ENCODE measurements at places on chromosomes 5 and 9. TPM values are rescaled to one million over a fixed set of nuclear protein-coding genes. Genes with fewer than 3 reads are reported as not detected.

DNA sequence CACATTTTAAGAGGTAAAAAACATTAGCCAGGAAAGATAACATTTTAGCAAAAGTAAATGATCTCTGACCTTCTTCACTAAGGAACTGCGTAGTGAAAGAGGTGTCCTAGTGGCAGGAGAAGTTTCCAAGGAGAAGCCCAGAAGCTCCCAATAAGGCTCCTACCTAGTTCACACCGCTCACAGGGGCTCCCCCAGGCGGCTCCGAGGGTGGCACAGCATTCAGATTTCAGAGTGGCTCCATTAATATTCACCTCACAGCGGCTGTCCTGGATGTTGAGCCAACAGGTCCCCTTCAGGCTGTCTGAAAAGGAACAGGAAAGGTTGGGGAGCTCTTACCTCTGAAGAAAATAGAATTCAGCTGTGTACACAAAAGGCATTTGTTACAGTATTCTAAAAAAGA, 187.3 kb downstream of the FBN2 start:
- no peak overlapping the region for H3K27ac ChIP-seq
- no peaks in the 10 kb centered on the region for H3K27me3 ChIP-seq
- H3K4me1 ChIP-seq: no peaks in the 10 kb centered on the region
- H3K4me3 ChIP-seq: no peak overlapping the region
- DNase-seq: no peak
- no peaks in the 10 kb centered on the region for H3K36me3 ChIP-seq

FGFR4 gene
- 0.64 TPM for total RNA-seq

IFNB1 gene
- not detected for total RNA-seq

DNA sequence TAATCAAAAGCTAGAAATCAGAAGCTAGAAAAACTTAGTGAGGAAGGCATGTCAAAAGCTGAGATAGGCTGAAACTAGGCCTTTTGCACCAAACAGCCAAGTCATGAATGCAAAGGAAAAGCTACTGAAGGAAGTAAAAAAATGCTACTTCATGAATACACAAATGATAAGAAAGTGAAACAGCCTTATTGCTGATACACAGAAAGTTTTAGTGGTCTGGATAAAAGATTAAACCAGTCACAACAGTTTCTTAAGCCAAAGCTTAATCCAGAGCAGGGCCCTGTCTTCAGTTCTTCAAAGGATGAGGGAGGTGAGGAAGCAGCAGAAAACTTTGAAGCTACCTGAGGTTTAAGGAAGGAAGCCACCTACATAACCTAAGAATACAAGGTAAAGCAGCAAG, 102.5 kb upstream of the SH3GL2 start:
- no peaks in the 10 kb centered on the region for H3K27me3 ChIP-seq
- H3K27ac ChIP-seq: no peak overlapping the region
- no peaks in the 10 kb centered on the region for H3K4me1 ChIP-seq

CAPSL gene
- total RNA-seq: not detected

- H3K4me3 ChIP-seq: no peak overlapping the region
- no peak for DNase-seq
- no peaks in the 10 kb centered on the region for H3K36me3 ChIP-seq
- H3K4me1 ChIP-seq: peaks cover 30% of the 10 kb centered on the region
- H3K27ac ChIP-seq: no peak overlapping the region
Observed at GRCh38 chr5:60826653-60827052, 17.4 kb downstream of the ELOVL7 start.

DNA sequence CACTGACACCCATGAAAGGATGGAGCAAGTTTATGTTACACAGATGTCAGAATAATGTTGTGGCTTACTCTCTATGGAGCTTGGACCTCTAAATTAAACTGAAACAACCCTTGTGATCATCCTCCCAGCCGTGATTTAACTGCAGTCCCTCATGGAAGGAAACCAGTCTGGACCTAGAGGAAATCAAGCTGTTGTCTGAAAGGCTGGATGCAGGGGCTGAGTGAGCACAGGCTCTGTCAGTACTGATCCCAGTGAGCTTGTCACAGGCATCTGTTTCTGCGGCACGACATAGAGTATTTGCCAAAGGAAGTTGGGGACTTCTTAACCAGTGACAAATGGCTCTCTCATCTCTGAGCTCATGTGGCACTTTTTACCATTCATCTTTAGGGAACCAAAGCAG, 282.9 kb upstream of the MAP3K1 start:
- no peak overlapping the region for H3K27ac ChIP-seq
- no peak overlapping the region for H3K4me3 ChIP-seq
- DNase-seq: no peak
- H3K36me3 ChIP-seq: peaks cover 8% of the 10 kb centered on the region

TPD52L3 gene
- not detected for total RNA-seq

DNA sequence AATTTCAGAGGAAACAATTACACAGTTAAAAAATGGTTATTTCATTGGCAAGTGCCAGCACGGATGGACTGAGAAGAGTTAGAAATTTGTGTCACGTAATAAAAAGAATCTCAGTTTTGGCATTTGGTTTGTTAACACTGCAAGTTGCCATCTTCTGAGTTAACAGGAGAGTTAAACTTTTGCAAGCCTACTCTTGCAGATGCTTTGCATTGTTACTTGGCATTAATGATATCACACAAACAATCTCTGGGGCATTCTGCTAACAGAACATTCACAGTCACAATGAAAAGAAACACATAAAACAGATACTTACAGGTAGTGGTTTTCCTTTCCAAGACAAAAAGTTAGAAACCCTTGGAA, 647 bp downstream of the FREM1 start:
- no peaks in the 10 kb centered on the region for H3K36me3 ChIP-seq
- H3K27me3 ChIP-seq: no peaks in the 10 kb centered on the region
- no peak overlapping the region for H3K4me3 ChIP-seq
- H3K27ac ChIP-seq: no peak overlapping the region
- DNase-seq: no peak

CNTNAP3 gene
- total RNA-seq: not detected

- H3K27me3 ChIP-seq: peaks cover 14% of the 10 kb centered on the region
- H3K4me3 ChIP-seq: no peak overlapping the region
- peaks cover 14% of the 10 kb centered on the region for H3K4me1 ChIP-seq
- no peak for DNase-seq
- no peak overlapping the region for H3K27ac ChIP-seq
- H3K36me3 ChIP-seq: no peaks in the 10 kb centered on the region
Observed at GRCh38 chr5:170633235-170634081, 129.6 kb downstream of the KCNIP1 start.

HK3 gene
- 0.22 TPM for total RNA-seq

ACTBL2 gene
- not detected for total RNA-seq

GRCh38 chr5:57586649-57587048, 104.0 kb upstream of the ACTBL2 start:
- no peaks in the 10 kb centered on the region for H3K36me3 ChIP-seq
- H3K27me3 ChIP-seq: no peaks in the 10 kb centered on the region
- no peak for DNase-seq

DNA sequence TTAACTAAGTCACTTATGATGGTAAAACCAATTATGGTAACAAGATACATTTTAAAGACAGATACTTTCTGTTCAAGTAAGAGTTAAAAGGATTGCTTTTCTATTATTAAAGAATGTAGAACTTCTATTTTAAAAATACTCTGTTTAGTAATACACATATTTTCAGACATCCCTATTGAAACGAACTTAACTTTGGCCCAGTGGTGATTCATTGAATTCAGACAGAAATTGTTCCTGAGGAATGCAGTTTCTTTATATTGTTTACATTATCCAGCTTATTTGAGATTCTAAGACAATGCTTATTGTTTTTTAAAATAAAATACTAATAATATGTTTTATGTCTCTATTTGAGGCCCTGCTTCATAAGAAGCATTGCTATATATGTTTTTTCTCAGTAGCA, 816.4 kb downstream of the SEMA5A start:
- H3K4me1 ChIP-seq: no peaks in the 10 kb centered on the region
- H3K4me3 ChIP-seq: no peak overlapping the region
- DNase-seq: no peak
- H3K27me3 ChIP-seq: no peaks in the 10 kb centered on the region
- H3K36me3 ChIP-seq: no peaks in the 10 kb centered on the region

GRCh38 chr9:81237565-81238231, 451.6 kb downstream of the TLE1 start:
- DNase-seq: no peak
- no peaks in the 10 kb centered on the region for H3K27me3 ChIP-seq
- H3K4me1 ChIP-seq: no peaks in the 10 kb centered on the region

NIPSNAP3A gene
- total RNA-seq: 20.8 TPM

GRCh38 chr9:76395381-76395780, 1.2 kb upstream of the RFK start:
- H3K27ac ChIP-seq: peak overlapping the region; percentile 78
- peaks cover 39% of the 10 kb centered on the region for H3K4me1 ChIP-seq
- no peaks in the 10 kb centered on the region for H3K27me3 ChIP-seq
- peaks cover 22% of the 10 kb centered on the region for H3K36me3 ChIP-seq
- no peak for DNase-seq

- peaks cover 4% of the 10 kb centered on the region for H3K27me3 ChIP-seq
- no peak for DNase-seq
- H3K4me1 ChIP-seq: peaks cover 74% of the 10 kb centered on the region
- peak overlapping the region; percentile 98 for H3K27ac ChIP-seq
- H3K36me3 ChIP-seq: peaks cover 45% of the 10 kb centered on the region
Observed at GRCh38 chr5:140344683-140345423, 1.6 kb downstream of the HBEGF start.

TXNDC8 gene
- total RNA-seq: not detected

GGTA1 gene
- not detected for total RNA-seq

CER1 gene
- total RNA-seq: not detected

ANXA2R gene
- 29.5 TPM for total RNA-seq

GRCh38 chr9:127185931-127186781, 63.7 kb upstream of the ANGPTL2 start:
- H3K4me3 ChIP-seq: no peak overlapping the region
- DNase-seq: no peak
- peaks cover 7% of the 10 kb centered on the region for H3K4me1 ChIP-seq
- H3K27me3 ChIP-seq: peaks cover 7% of the 10 kb centered on the region
- H3K27ac ChIP-seq: no peak overlapping the region
- H3K36me3 ChIP-seq: no peaks in the 10 kb centered on the region

NEUROG1 gene
- not detected for total RNA-seq

DNA sequence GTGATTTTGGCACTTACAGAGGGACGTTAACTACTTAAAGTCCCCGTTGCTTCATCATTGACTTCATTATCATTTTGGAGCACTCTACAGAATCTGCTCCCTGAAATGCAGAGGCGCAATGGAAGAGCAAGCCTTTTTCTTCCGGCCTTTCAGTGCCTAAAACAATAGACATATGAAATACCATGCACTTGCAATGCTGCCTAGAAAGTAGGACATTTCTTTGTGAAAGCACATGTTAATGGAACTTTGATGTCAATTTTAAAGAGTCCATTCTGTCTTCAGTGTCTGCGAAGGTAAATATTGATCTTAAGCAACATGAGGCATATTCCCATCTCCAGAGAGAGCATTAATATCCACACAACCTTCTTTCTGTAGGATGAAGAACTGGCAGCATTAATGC, 36.3 kb downstream of the ITGA2 start:
- no peaks in the 10 kb centered on the region for H3K27me3 ChIP-seq
- peaks cover 13% of the 10 kb centered on the region for H3K36me3 ChIP-seq
- peaks cover 9% of the 10 kb centered on the region for H3K4me1 ChIP-seq
- no peak for DNase-seq
- H3K4me3 ChIP-seq: no peak overlapping the region
- no peak overlapping the region for H3K27ac ChIP-seq

- no peaks in the 10 kb centered on the region for H3K36me3 ChIP-seq
- H3K27ac ChIP-seq: no peak overlapping the region
- no peaks in the 10 kb centered on the region for H3K4me1 ChIP-seq
- DNase-seq: no peak
- no peak overlapping the region for H3K4me3 ChIP-seq
Observed at GRCh38 chr5:174675916-174676315, 48.5 kb upstream of the MSX2 start.

GRCh38 chr5:111514087-111514486, 1.8 kb upstream of the STARD4 start:
- no peak overlapping the region for H3K4me3 ChIP-seq
- peaks cover 46% of the 10 kb centered on the region for H3K4me1 ChIP-seq
- no peak overlapping the region for H3K27ac ChIP-seq
- no peaks in the 10 kb centered on the region for H3K27me3 ChIP-seq
- no peak for DNase-seq
- peaks cover 5% of the 10 kb centered on the region for H3K36me3 ChIP-seq

- no peaks in the 10 kb centered on the region for H3K4me1 ChIP-seq
- no peak for DNase-seq
- H3K27ac ChIP-seq: no peak overlapping the region
- H3K4me3 ChIP-seq: no peak overlapping the region
- H3K36me3 ChIP-seq: no peaks in the 10 kb centered on the region
Observed at GRCh38 chr5:3394891-3395599, 200.6 kb upstream of the IRX1 start.

GRCh38 chr5:89105836-89106235, 222.9 kb upstream of the MEF2C start:
- no peaks in the 10 kb centered on the region for H3K4me1 ChIP-seq
- H3K27me3 ChIP-seq: no peaks in the 10 kb centered on the region
- H3K36me3 ChIP-seq: no peaks in the 10 kb centered on the region
- H3K4me3 ChIP-seq: no peak overlapping the region
- no peak for DNase-seq
- H3K27ac ChIP-seq: no peak overlapping the region

RASGRF2 gene
- 7.5 TPM for total RNA-seq

C9 gene
- total RNA-seq: not detected

- no peaks in the 10 kb centered on the region for H3K4me1 ChIP-seq
- peaks cover 3% of the 10 kb centered on the region for H3K27me3 ChIP-seq
- DNase-seq: no peak
- no peak overlapping the region for H3K27ac ChIP-seq
Observed at GRCh38 chr5:57529864-57530263, 47.3 kb upstream of the ACTBL2 start.

OR4F3 gene
- total RNA-seq: not detected

SPATA31E1 gene
- not detected for total RNA-seq

MSX2 gene
- total RNA-seq: 0.17 TPM

FOXD4L6 gene
- not detected for total RNA-seq

DNA sequence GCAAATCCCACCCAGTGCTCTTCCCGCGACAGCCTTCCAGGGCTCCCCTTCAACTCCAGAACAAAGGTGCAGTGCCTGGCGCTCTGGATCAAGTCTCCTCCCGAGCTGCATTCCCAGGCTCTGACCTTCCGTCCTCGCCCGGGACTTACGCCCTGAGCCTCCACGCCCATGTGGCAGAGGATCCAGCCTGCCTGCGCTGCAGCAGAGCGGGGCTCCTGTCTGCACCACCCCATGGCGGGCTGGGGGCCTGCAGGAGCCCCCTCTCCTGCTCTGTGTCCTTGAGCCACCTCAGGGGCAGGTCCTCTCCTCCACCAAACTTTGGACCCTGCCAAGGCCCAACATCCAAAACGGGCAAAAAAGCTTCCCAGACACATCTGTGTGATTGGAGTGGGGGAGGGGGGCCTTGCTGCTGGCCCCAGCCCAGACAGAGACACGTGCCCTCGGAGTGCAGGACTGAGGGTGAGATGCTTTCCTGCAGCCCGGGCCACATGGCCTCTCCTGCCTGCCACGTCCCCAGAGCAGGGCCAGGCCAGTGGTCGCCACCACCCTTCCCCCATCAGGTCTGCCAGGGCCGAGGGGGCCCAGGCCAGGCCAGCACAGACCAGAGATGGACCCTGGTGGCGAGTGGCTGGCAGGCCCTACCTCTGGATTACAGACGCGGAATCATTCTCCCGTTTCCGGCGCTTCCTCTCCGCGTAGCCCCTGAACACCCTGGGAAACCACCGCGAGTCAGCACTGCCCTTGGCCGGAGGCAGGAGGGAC, 4.4 kb downstream of the NSMF start:
- H3K36me3 ChIP-seq: peaks cover 11% of the 10 kb centered on the region
- H3K27me3 ChIP-seq: no peaks in the 10 kb centered on the region
- DNase-seq: no peak
- peak overlapping the region; percentile 58 for H3K4me3 ChIP-seq
